Immature natural killer cell (primary cell): ENCODE measurements at places on chromosomes 5 and 9.

DNA sequence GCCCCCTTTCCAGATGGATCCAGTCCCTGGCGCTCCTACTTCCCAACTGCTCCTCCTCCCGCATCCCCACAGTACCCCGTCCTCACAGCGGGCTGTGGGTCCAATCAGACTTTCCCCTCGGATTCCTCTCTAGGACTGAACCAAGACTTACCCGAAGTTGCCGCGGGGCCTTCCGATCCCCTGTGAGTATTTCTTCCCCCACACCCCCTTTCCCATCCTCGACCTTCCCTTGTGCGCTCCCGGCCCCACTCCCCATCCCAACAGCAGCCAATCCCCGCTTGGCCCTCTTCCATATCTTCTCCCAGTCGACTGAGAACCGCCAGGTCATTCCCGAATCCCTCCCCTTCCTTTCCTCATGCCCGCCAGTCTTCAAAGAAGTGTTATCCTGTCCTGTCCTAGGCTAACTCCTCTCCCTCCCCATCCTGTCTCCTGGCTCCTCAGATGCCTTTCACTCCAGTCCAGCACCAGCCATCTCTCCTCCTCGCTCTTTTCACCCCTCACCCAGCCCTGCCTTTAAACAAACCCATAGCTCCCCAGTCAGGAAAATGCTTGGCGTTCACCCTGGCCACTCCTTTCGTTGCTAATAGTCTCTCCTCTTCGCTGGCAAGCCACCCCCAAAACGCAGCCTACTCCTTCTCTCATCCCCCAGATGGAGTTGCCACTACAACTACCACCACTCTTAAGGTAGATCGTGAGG lies 646 bp downstream of the SWI5 start:
- DNase-seq, result no peak

DNA sequence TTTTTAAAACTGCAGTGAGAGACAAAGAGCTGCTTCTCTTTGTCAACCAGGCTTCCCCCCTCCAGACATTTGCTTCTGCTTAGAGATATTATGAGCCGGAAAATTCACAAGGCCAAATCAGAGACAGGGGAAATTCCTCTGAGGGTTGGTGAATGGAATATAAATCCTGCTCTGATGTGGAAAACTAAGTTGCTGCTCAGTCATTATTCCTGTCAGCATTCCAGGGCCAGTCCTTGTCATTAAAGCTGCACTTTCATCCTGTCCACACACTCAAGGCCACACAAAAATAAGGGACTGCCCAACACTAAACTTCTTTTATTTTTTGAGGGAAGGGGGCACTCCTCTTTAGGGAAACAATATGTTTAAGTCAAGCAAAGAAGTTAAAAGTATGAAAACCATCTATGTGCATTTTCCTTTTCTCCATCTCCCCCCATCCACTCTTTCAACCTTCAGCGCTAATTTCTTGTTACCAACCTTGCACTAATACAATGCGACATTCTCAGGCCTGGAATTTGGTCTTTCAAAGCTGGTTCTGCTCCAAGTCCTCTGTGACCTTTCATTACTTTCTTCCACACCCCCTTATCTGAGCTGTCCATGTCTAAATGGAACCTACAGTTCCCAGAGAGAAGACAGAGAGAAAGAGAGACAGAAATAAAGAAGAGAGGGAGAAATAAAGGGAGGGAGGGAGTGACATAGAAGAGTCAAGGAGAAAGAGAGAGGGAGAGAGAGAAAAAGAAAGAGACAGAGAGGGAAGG lies 118.9 kb upstream of the S1PR3 start:
- no peak for DNase-seq

DNA sequence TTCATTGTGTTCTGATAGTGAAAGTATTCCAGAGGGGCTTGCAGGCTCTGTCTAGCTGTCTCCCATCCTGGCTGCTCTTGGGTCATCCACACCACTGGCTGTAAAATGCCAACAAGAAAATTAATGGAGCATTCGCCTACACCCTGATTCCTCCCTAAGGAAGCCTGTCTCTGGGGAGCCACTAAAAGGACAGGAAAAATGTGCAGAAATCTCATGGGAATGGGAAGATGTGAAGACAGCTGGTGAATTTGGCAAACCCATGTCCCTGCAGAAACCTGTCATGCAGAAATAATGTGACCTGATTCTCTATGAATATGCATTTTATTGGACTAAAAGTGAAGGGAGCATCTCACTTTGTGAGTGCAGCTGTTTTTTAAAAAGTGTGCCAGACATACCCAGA lies 265.6 kb downstream of the TUSC1 start:
- DNase-seq, result no peak

DNA sequence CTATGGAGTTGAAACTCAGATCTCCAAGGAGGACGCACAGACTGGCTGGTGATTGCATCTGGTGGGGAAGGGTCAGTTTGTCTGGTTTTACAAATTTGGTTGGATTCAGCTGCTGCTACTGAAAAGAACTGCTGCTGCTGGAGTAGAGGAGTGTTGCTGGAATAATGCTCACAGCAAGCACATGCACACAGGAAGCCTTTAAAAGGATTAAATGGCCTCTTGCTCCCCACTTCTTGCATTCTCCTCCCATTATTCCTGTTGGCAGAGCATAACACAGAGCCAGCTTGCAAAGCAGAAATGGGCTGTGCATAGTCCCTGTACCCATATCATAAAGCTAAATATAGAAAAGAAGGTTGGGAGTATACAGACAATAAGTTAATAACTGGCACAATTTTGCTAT lies 16.6 kb downstream of the ZNF474 start:
- DNase-seq, result no peak
